Iris pigment epithelial cell (primary cell): ENCODE measurements at places on chromosomes 5 and 9.
A peak's percentile ranks its signal among the peaks of the same experiment; 100 is the strongest.

DNA sequence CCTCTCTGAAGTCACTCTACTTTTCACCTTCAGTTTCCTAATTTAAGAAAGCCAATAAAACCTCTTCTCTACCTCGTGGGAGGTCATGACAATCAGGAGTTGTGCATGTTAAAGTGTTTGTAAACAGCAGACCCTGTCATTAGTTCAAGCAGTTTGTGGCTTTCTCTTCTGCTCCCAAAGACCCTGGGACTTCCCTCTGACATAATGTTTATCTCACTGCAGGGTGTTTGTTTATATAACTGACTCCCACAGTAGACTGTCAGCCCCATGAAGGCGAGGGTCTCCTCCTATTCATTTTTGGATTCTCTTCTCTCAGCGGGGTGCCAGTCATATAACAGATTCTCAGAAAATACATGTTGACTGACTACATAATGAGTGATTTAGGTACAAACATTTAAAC is 360.0 kb upstream of the ZNF462 start:
- DNase-seq, result no peak

GRCh38 chr9:27088981-27089380 is 20.0 kb upstream of the TEK start:
- DNase-seq, result peak; percentile 91

DNA sequence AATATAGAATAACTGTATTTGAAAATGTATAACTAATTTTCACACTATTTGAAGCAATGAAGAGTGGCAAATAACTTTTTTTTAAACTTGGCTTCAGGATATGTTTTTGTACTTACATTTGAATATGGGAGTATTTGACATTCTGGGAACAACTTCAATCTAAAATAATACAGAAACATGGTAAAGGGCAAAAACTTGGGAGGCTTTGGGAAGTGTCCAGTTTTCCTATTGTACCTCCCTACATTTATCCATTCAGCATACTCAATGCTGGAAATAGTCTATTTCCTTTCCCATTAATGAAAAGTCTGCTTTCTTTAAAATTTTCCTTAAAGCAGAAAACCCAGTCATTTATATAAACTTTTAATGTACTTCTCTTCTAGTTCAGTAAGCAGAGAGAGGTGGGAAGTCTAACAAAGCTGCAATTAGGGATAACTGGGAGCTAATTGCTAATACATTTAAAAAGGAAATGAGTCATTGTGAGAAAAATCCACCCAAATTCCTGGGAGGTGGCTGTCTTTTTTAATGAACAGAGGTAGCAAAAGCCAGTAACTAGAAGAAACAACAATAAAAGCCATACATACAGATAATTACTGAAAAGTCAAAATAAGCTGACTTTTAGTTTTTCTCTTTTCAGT is 128.8 kb downstream of the FBN2 start:
- no peak for DNase-seq

GRCh38 chr5:129991780-129992179 is 87.5 kb downstream of the CHSY3 start:
- no peak for DNase-seq

- DNase-seq, result no peak
These were observed 98.2 kb downstream of the SEMA5A start for GRCh38 chr5:9447691-9448090.

- no peak for DNase-seq
These were observed 157.7 kb upstream of the NR3C1 start for GRCh38 chr5:143561219-143561618.
